Breast epithelium (tissue), 4 donors: ENCODE measurements at places on chromosomes 3 and 15. TPM values are rescaled to one million over a fixed set of nuclear protein-coding genes. Genes with fewer than 3 reads are reported as not detected.

Gene EPHB3
- total RNA-seq: 0.32 TPM

Gene CCNB2
- 0.29 TPM for total RNA-seq

Gene NPAP1
- not detected for total RNA-seq

Gene IL1RAP
- total RNA-seq: 11.8 TPM

Gene NKIRAS1
- 20.3 TPM for total RNA-seq

Gene CHRD
- total RNA-seq: 12.1 TPM

Gene DPPA4
- not detected for total RNA-seq

Gene CLDN18
- total RNA-seq: not detected

Gene SLC28A2
- total RNA-seq: not detected

Gene DCBLD2
- total RNA-seq: 27.2 TPM

Gene ADAMTS17
- 5.9 TPM for total RNA-seq

Gene SLC7A14
- not detected for total RNA-seq

Gene CA12
- total RNA-seq: 64.5 TPM

Gene GOLGA8R
- 4.2 TPM for total RNA-seq

Gene ARHGEF26
- 19.8 TPM for total RNA-seq

Gene CCR3
- not detected for total RNA-seq

Gene FSIP1
- 23.3 TPM for total RNA-seq

Gene FOXB1
- not detected for total RNA-seq

Gene LRRC34
- total RNA-seq: 1.0 TPM

Gene CAND2
- total RNA-seq: 5.6 TPM

Gene TGFBR2
- 281 TPM for total RNA-seq

Gene CCDC13
- total RNA-seq: 2.9 TPM

Gene ISLR
- 88.0 TPM for total RNA-seq

Gene GNAT1
- total RNA-seq: not detected

Gene C3orf80
- 0.15 TPM for total RNA-seq

Gene UCN2
- total RNA-seq: not detected

Gene PTH1R
- 4.7 TPM for total RNA-seq

Gene OGG1
- total RNA-seq: 21.3 TPM

Gene APOD
- total RNA-seq: 1,247 TPM

Gene KBTBD13
- total RNA-seq: 0.15 TPM

Gene CP
- 225 TPM for total RNA-seq

Gene ZMYND10
- total RNA-seq: 0.32 TPM

Gene LNP1
- 2.7 TPM for total RNA-seq

Gene PPP1R14D
- total RNA-seq: 4.9 TPM

Gene SPRED1
- total RNA-seq: 18.4 TPM

Gene CADPS
- total RNA-seq: under 0.01 TPM

Gene DNAJA4
- total RNA-seq: 16.0 TPM

Gene NMNAT3
- total RNA-seq: 17.3 TPM

Gene STAB1
- 47.7 TPM for total RNA-seq
